Bronchus fibroblast of lung (primary cell): ENCODE measurements at places on chromosomes 2 and 18. TPM values are rescaled to one million over a fixed set of nuclear protein-coding genes. Genes with fewer than 3 reads are reported as not detected.

UGT1A10 gene
- total RNA-seq, result not detected in 2 replicates

NR4A2 gene
- total RNA-seq, result 0.15 and 0.34 TPM in 2 replicates

NEUROD1 gene
- total RNA-seq, result not detected in 2 replicates

SP9 gene
- total RNA-seq, result not detected in 2 replicates

MROH2A gene
- total RNA-seq, result not detected in 2 replicates

CCDC74A gene
- 14.6 and 15.5 TPM in 2 replicates for total RNA-seq

DES gene
- total RNA-seq, result 3.0 and 5.0 TPM in 2 replicates

CD207 gene
- total RNA-seq, result not detected in 2 replicates

DPYSL5 gene
- total RNA-seq, result not detected in 2 replicates

SKOR2 gene
- not detected in 2 replicates for total RNA-seq

CCDC74B gene
- total RNA-seq, result 6.2 and 6.9 TPM in 2 replicates

CLASP1 gene
- total RNA-seq, result 25.6 and 33.8 TPM in 2 replicates

CCDC148 gene
- 0.45 and 0.50 TPM in 2 replicates for total RNA-seq

CRYBA2 gene
- not detected in 2 replicates for total RNA-seq

GPR39 gene
- total RNA-seq, result 2.4 and 3.7 TPM in 2 replicates

MYO1B gene
- total RNA-seq, result 41.3 and 47.6 TPM in 2 replicates

NUP35 gene
- 14.6 and 15.0 TPM in 2 replicates for total RNA-seq

PTPN18 gene
- 15.6 and 26.7 TPM in 2 replicates for total RNA-seq

BOK gene
- total RNA-seq, result 29.7 and 36.5 TPM in 2 replicates

UGT1A1 gene
- total RNA-seq, result not detected in 2 replicates

RNF144A gene
- 2.8 and 3.0 TPM in 2 replicates for total RNA-seq

STPG4 gene
- total RNA-seq, result not detected in 2 replicates

CD8A gene
- not detected in 2 replicates for total RNA-seq

NETO1 gene
- total RNA-seq, result 0.74 and 1.2 TPM in 2 replicates

DCC gene
- 0.15 and 0.17 TPM in 2 replicates for total RNA-seq

HOXD4 gene
- total RNA-seq, result not detected in 2 replicates

PLEK gene
- total RNA-seq, result under 0.01 TPM in 1 of 2 replicates, not detected in the other

ALLC gene
- not detected in 2 replicates for total RNA-seq

CYTIP gene
- not detected in 2 replicates for total RNA-seq

IL1R2 gene
- 0.50 and 0.74 TPM in 2 replicates for total RNA-seq

ZNF397 gene
- total RNA-seq, result 7.0 and 8.9 TPM in 2 replicates

SIX3 gene
- total RNA-seq, result not detected in 2 replicates

ALPI gene
- not detected in 2 replicates for total RNA-seq

SLC5A7 gene
- total RNA-seq, result not detected in 2 replicates

ATP8B1 gene
- total RNA-seq, result 18.1 and 22.7 TPM in 2 replicates

DAPL1 gene
- not detected in 2 replicates for total RNA-seq

GATA6 gene
- 9.8 and 10.9 TPM in 2 replicates for total RNA-seq

GPR45 gene
- total RNA-seq, result not detected in 2 replicates

KCNE4 gene
- 1.9 and 2.0 TPM in 2 replicates for total RNA-seq

RAMP1 gene
- total RNA-seq, result 22.0 and 23.4 TPM in 2 replicates

PLEKHH2 gene
- total RNA-seq, result 1.0 and 1.2 TPM in 2 replicates

SIGLEC15 gene
- 0.67 and 1.3 TPM in 2 replicates for total RNA-seq

EXOC6B gene
- total RNA-seq, result 8.8 and 11.8 TPM in 2 replicates

HOXD11 gene
- not detected in 2 replicates for total RNA-seq

MOGAT1 gene
- total RNA-seq, result not detected in 2 replicates

BUB1 gene
- total RNA-seq, result 56.5 and 59.0 TPM in 2 replicates

VWC2L gene
- total RNA-seq, result not detected in 2 replicates

GPC1 gene
- 125 and 135 TPM in 2 replicates for total RNA-seq

PTGR3 gene
- total RNA-seq, result 7.4 and 15.9 TPM in 2 replicates

AMER3 gene
- total RNA-seq, result not detected in 2 replicates

POTEI gene
- total RNA-seq, result not detected in 2 replicates

HSPE1 gene
- 166 and 186 TPM in 2 replicates for total RNA-seq
